ENCODE measurements at places on chromosomes 3 and 15.

DNA sequence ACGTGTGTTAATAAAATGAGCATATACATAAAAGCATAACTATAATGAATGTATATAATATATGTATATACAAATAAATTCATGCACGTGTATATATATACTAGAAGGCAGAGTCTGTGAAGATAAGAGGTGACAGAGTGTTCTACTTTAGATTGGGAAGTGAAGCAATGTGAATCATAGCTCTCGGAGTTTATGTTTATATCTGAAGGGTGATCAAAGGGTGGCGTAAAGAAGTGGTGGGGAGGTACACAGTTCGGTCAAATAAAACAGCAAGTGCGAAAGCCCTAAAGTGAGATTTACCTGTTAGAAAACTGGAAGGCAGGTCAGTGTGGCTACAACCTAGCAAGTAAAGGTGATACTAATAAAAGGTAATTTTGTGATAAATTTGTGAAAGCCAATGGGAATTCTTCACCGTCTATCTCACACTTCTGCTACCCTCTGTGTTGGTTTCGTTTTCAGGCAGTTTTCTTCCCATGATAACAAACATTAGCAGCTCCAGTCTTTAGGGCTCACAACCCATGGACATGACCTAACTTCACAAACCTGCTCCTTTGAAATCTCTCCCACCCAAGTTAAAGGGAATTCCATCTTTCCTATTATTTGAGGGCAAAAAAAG is 46.7 kb upstream of the BCHE start:
- no peaks in the 10 kb centered on the region for H3K27me3 ChIP-seq
- H3K27ac ChIP-seq, result no peak overlapping the region
- H3K36me3 ChIP-seq, result no peaks in the 10 kb centered on the region
- no peak for DNase-seq
- no peaks in the 10 kb centered on the region for H3K4me1 ChIP-seq

DNA sequence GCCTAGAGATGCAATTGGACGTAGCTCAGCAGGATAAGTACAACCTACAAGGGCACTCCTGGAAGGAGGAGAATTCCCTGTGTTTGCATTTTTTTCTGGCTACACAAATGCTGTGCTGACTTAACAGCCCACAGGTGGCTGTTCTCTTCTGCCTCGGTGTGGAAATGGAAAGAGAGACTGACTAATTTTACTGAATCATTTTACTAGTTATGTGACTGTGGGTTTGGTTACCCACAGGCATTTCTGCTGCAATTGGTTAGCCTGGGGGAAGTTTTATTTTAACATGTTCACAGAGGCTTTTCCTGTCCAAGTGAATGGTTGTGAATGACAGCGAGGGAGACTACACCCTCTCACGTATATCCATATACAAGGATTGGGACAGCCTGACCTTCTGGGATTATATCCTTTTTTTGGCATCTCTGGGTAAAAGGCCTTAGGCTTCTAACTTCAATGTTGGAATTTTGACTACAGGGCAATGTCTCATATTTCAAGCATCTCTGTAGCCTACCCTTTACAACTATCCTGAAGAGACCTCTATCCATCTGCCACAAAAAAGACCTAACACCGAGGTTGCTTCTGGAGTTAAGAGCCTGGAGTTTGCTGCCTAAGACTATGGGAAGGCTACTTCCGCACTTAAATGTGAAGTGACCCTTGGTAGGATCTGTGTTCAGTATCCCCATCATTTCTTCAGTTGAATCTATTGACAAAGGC is 67.2 kb upstream of the TP63 start:
- H3K36me3 ChIP-seq, result no peaks in the 10 kb centered on the region
- no peak overlapping the region for H3K4me3 ChIP-seq
- no peak overlapping the region for H3K27ac ChIP-seq
- H3K27me3 ChIP-seq, result no peaks in the 10 kb centered on the region

GRCh38 chr3:43629741-43630140 is 7.9 kb upstream of the ANO10 start:
- no peaks in the 10 kb centered on the region for H3K4me1 ChIP-seq
- DNase-seq, result no peak
- H3K36me3 ChIP-seq, result no peaks in the 10 kb centered on the region
- H3K4me3 ChIP-seq, result no peak overlapping the region
- H3K27ac ChIP-seq, result no peak overlapping the region
- no peaks in the 10 kb centered on the region for H3K27me3 ChIP-seq

GRCh38 chr3:108513961-108514360 is 3.6 kb upstream of the MYH15 start:
- DNase-seq, result no peak
- no peaks in the 10 kb centered on the region for H3K36me3 ChIP-seq
- H3K27ac ChIP-seq, result no peak overlapping the region
- H3K4me1 ChIP-seq, result no peaks in the 10 kb centered on the region
- H3K27me3 ChIP-seq, result no peaks in the 10 kb centered on the region

GRCh38 chr3:42229942-42230688 is 35.9 kb downstream of the CCK start:
- H3K27ac ChIP-seq, result no peak overlapping the region
- no peak for DNase-seq
- no peaks in the 10 kb centered on the region for H3K4me1 ChIP-seq
- peaks cover 2% of the 10 kb centered on the region for H3K36me3 ChIP-seq

DNA sequence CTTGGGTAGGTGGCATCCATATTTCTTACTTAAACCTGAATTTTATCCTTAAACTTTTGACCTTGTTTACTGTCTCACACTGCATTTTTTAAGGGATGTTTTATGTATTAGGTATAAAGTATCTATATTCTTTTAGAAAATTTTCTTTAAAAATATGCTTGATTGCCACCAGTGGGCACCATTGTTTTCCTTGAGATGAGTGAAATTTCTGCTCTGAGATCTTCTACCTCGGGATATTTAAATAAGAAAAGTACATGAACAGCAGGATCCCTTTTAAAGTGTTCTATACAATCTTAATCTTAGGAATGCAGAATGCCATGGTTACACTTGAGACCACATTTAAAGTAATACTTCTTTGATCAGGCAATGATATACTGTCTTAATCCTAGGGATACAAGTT is 108.7 kb downstream of the SLMAP start:
- DNase-seq, result no peak
- H3K4me3 ChIP-seq, result no peak overlapping the region
- H3K4me1 ChIP-seq, result no peaks in the 10 kb centered on the region
- no peak overlapping the region for H3K27ac ChIP-seq

DNA sequence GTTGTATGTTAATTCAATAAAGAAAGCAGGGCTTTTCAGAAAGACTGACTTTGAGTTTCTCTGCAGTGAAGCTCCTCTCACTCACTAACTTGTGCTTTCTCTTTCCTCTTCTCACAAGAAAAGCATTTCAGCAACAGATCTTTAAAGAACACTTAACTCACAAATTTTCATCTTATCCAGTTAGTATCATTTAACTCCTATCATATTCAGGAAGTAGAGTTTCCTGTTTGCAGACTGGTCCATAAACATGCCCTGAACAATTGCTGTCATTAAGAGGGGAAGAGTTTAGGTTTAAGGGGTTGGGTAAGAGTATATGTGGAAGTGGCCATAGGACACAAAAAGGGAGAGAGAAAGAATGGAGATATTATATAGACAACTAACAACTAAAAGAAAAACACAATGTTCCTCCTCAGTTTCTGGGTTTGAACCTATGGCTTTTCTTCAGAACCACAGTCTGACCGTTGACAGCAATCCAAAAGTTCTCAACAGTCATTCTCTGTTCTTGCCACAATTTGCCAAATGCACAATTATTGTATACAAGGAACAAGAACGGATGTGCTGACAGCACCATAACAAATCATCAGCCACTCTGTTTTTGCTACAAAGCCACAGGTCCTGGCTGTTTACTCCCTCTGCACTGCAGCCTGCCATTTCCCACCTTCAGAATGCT is 63.9 kb downstream of the CHAC1 start:
- no peaks in the 10 kb centered on the region for H3K27me3 ChIP-seq
- H3K27ac ChIP-seq, result peak overlapping the region; percentile 41
- DNase-seq, result no peak
- H3K36me3 ChIP-seq, result peaks cover 8% of the 10 kb centered on the region
- peaks cover 10% of the 10 kb centered on the region for H3K4me1 ChIP-seq

GRCh38 chr3:131350506-131350905 is 31.1 kb upstream of the NUDT16 start:
- peak overlapping the region; percentile 90 for H3K27ac ChIP-seq
- no peak for DNase-seq
- no peak overlapping the region for H3K4me3 ChIP-seq
- no peaks in the 10 kb centered on the region for H3K36me3 ChIP-seq

GRCh38 chr3:17307482-17307881 is 422.7 kb downstream of the PLCL2 start:
- no peak overlapping the region for H3K27ac ChIP-seq
- DNase-seq, result no peak
- H3K4me3 ChIP-seq, result no peak overlapping the region
- no peaks in the 10 kb centered on the region for H3K4me1 ChIP-seq
- no peaks in the 10 kb centered on the region for H3K27me3 ChIP-seq

DNA sequence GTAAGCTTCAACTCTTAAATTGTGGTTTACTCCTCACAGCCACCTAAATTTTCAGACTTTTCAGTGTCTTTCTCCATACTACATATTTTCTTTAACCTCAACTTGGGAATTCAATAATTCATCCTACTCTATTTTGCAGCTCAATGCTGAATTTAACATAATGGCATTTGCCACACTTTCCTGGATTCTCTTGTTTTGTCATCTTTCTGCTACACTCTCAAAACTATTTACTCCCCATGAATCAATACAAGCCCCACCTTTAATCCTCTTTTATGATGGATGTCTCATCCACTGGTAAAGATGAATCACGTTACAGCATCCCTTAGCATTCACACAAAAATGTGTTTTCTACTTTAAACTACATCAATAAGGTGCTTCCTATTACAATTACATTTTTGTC is 19.6 kb upstream of the CHMP2B start:
- no peak for DNase-seq
- H3K27me3 ChIP-seq, result no peaks in the 10 kb centered on the region
- no peak overlapping the region for H3K4me3 ChIP-seq
- no peak overlapping the region for H3K27ac ChIP-seq

GRCh38 chr15:71713191-71713809 is 97.1 kb upstream of the NR2E3 start:
- H3K27me3 ChIP-seq, result no peaks in the 10 kb centered on the region
- peaks cover 7% of the 10 kb centered on the region for H3K4me1 ChIP-seq
- H3K36me3 ChIP-seq, result no peaks in the 10 kb centered on the region

DNA sequence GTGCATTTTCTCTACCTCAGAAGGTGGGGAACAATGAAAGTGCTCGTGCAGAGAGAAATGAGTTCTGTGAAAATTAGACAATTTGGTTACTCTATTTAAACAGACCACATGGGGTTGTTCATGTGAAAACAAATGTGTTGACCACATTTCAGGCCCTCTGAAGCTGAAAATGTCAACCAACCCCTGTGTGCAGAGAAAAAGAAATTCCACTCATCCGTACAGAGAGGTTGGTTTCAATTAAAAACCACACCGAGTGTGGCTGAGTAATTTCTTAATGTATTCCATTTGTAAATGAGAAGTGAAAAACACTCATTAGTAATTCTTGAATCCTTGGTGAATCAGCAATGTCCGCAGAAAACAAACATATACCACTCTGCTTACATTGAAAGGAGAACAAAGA is 46.9 kb upstream of the SLC7A14 start:
- H3K4me3 ChIP-seq, result no peak overlapping the region
- no peaks in the 10 kb centered on the region for H3K27me3 ChIP-seq
- no peaks in the 10 kb centered on the region for H3K36me3 ChIP-seq

DNA sequence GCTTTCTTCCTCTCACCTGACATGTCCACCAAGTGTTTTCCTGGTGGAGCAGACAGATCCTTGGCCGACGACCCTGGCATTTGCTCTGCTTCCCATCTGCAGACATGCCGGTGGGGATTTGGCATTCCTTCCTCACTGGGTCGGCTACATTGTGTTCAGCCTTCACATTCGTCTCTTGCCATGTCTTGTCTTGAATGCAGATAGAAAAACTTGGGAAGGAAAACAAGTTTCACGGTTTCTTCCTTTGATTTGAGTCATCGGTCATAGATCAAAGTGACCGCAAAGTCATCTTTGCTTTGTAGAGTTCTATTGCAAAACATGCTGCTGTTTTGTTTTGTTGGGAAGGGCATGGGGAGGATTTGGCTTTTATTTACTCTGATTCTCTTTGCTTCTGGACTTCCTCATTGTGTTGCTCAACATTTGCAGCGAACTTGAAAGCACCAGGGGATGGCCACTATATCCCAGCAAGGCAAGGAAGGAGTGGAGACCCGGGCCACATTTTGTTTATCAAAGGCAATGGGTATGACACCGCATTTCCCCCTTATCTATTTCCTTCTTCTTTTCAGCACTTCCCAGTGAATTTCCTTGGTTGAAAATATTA is 321.3 kb downstream of the CACNA2D3 start:
- no peaks in the 10 kb centered on the region for H3K27me3 ChIP-seq
- H3K4me3 ChIP-seq, result no peak overlapping the region
- H3K36me3 ChIP-seq, result no peaks in the 10 kb centered on the region
- H3K4me1 ChIP-seq, result no peaks in the 10 kb centered on the region
- no peak for DNase-seq

- peak; percentile 79 for DNase-seq
- H3K27ac ChIP-seq, result peak overlapping the region; percentile 82
- H3K4me1 ChIP-seq, result peaks cover 65% of the 10 kb centered on the region
- H3K36me3 ChIP-seq, result no peaks in the 10 kb centered on the region
- no peak overlapping the region for H3K4me3 ChIP-seq
Observed at GRCh38 chr3:43870120-43870519, 179.4 kb downstream of the ABHD5 start.

DNA sequence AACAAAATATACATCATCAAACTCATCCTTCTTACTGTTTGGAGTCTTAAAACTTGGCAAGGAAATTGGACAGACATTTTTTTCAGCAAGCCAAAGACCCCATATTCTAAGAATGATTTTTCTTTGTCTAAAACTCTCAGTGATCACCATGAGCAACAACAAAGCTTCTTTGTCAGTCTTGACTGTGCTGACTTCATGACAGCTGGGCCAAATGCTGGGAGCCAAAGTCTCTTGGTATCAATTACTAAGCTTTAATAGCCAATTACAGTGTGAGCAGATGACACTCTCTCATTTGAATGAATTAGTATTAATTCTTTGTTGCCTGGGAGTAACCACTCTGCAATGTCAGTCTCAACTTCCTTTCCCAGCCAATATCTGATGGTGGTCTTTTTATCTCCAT is 48.1 kb upstream of the GK5 start:
- peaks cover 12% of the 10 kb centered on the region for H3K4me1 ChIP-seq
- no peaks in the 10 kb centered on the region for H3K36me3 ChIP-seq
- no peak overlapping the region for H3K4me3 ChIP-seq
- DNase-seq, result no peak
- H3K27me3 ChIP-seq, result no peaks in the 10 kb centered on the region
- H3K27ac ChIP-seq, result no peak overlapping the region

- no peaks in the 10 kb centered on the region for H3K27me3 ChIP-seq
- no peaks in the 10 kb centered on the region for H3K4me1 ChIP-seq
- no peak overlapping the region for H3K27ac ChIP-seq
- DNase-seq, result no peak
- H3K4me3 ChIP-seq, result no peak overlapping the region
Observed at GRCh38 chr15:38810686-38811085, 246.1 kb upstream of the RASGRP1 start.

- no peaks in the 10 kb centered on the region for H3K27me3 ChIP-seq
- peak overlapping the region; percentile 74 for H3K4me3 ChIP-seq
- DNase-seq, result no peak
- peaks cover 29% of the 10 kb centered on the region for H3K4me1 ChIP-seq
- peak overlapping the region; percentile 59 for H3K27ac ChIP-seq
Observed at GRCh38 chr3:154324919-154325318, 632 bp upstream of the DHX36 start.
